ENCODE measurements at places on chromosomes 1 and 21.

GRCh38 chr1:8965121-8965820 is 19.6 kb downstream of the CA6 start:
- DNase-seq, result no peak

DNA sequence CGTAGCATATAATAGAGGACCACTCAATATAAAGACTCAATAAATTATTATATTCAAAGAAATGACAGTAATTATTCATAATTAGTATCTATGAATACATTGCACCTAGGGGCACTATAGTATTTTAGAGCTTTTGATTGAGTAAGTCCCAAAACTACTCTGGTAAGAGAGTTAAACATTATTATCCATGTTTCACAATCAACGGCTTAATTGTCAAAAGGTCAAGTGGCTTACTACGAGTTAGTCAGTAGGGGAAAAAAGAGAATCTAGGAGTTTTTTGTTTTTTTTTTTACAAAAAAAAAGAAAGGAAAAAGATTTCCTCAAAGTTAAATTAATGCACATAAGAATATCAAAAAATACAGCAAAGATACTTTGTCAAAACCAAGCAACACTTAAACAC is 20.4 kb upstream of the LAMC1 start:
- DNase-seq, result no peak

GRCh38 chr1:4960782-4961475 is 306.5 kb downstream of the AJAP1 start:
- no peak for DNase-seq

- peak; percentile 42 for DNase-seq
Observed at GRCh38 chr1:33348676-33349080, 27.8 kb upstream of the A3GALT2 start.

DNA sequence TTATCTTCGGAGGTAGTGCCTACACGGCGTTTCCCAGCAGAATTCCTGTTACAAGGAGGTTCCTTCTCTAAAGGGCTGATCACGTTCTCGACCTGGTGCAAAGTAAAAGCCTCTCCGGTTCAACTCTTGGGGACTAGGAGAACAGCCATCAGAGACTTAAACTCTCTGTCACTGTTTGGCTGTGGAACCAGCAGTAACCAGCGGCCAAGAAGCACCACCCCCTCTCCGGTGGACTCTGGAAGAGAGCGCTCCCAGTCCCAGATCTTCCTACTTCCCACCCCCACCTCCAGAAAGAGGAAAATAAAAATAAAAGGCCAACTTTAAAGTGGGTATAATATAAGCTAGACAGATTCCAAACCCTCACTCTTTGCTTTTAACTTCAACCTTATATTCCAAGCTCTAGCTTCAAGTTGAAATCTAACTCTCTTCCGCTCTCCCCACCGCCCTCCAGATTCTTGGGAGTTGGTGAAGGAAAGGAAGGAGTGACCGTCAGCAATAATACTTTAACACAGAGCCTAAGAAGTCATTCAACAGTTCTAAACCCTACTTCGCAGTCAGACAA is 2.9 kb downstream of the BRINP3 start:
- no peak for DNase-seq

DNA sequence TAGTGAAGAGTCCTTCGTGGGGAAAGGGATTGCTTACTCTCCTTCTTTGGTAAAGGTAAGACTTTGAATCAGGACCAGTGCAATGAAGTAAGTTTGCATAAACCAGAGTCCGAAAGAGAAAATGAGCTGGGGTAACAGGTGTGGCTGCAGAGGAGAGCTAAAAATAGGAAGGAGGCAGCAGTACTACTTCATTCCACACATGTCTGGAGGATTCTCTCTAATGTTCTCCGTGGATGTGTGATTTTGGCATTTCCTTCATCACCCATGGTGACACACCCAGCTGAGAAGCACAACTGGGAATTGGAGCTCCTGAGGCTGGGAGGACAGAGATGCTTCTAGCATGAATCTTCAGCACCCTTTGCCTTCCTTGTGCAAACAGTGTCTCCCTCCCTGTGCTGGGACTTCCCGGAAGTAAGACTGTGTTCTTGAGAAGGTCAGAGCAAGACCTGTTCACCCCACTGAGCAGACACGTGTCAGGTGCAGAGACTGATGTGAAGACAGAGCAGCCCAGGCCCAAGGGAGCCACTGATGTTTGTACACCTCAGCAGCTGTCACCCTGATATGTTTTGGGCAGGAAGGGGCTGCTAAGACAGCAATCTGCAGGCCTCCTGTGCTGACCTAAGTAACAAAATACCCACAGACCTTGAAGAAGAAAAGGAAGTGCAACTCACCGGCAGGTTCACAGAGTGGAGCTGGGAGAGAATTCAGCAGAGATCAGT is 13.3 kb downstream of the FCRL1 start:
- no peak for DNase-seq

GRCh38 chr1:25989440-25990234 is 8.2 kb downstream of the PAFAH2 start:
- no peak for DNase-seq

DNA sequence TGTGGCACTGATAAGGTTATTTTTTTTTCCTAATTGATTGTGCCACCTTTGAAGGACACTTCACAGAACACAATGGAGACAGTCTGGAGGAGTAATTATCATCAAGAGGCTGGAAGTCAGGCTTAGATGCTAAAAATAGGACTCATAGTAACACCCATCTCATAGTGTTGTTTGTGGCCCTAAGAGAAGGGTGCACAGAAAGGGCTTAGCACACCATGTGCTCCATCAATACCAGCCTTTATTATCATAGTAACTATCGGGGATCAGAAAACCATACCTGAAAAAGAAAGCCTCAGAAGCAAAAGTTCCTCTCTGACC is 11.9 kb downstream of the NIPAL3 start:
- no peak for DNase-seq

DNA sequence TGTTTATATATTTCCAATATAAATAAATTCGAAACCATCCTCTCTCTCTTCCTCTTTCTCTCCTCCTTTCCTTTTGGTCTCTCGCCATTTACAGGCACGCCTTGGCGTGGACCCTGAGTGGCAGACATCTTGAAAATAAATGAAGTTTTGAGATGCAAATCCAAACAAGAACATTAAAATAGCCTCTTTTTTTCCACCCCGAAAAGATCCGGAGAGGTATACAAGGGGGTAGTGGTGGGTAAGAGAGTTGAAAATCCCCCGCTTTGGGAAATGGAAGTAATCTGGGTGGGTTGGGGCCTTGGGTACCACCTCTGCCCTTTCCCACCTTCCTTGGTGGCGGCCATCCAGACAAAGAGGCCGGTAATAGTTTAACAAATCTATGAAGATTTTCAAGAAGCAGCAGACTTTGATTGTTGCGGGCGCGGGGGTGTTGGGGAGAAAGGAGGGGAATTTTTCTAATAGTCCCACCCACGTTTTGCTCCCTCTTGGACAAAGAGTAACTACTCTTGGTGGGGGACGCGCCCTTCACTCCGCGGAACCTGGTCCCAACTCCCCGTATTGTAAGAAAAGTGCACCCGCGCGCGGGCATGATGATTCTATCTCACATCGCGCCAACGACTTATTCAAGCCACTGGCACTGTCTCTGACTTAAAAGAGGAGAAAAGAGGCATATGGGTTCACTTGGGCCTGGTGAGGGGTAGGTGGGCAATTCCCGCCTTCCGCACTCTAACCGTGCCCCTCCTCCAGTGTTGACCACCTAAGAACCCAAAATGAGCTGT is 4.0 kb upstream of the FOXD3 start:
- no peak for DNase-seq

- no peak for DNase-seq
Observed at GRCh38 chr1:164504749-164505148, 54.2 kb upstream of the PBX1 start.

DNA sequence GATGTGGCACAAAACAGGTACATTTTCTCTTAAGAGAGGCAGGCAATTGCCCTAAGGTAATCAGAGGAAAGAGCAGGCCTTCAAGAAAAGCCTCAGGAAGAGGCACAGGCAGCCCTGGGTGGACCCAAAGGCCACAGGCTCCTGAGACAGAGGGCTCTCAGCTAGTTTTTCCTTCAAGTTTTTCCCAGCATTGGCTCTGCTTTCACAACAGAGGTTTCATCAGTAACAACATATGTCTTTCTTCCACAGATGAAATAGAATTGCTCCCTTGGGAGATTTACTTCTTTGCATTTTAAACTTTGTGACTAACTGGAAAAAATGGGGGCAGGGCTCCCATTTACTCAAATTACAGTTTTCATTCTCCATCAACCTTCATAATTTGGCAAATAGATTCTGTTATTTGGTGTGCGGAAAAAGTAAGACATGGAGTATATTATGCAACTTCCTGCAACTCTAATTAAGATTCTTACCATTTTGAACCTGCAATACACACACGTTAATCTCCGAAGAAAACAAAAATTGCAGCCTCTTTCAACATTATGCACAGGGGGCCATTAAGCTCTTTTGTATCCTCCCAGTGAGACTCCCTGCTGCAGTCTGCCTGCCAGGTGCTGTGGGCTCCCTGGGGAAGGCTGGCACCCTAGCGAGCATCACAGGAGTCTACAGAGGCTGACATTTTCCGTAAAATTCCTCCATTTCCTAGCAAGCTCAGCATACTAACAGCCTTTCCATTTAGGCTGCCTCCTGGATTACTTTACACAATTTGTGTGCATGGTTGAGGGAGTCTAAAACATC is 282.3 kb downstream of the USH2A start:
- DNase-seq, result no peak

DNA sequence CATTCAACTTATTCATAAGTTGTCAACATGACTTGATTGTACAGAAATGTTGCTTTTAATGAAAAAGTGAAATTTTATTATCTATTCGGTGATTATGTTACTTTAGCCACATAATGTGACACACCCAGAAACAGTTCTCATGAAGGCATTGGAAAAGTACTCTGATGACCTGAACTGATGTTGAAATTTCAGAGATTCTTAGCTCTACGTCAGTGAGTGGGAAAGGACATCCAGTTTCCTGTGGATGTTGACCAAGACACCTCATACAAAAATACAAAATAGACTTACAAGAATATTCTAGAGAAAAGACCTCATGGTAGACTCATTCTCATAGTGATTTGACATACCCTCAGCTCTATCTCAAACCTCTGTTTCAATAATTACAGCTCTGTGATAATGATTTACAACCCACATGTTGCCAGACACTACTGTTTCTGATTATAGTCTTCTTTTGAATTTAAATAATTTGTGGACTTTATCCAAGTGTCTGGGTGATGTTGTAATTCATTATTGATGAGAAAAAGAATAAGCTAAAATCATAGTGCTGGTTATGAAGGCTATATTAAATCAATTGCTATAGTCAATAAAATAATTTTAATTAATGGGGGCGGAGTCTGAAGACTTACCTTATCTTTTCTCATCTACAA is 37.3 kb downstream of the KCNK2 start:
- no peak for DNase-seq

- no peak for DNase-seq
Observed at GRCh38 chr1:164165466-164165865, 393.5 kb upstream of the PBX1 start.

- DNase-seq, result no peak
Observed at GRCh38 chr1:90413519-90413918, 303.6 kb downstream of the BARHL2 start.

- no peak for DNase-seq
Observed at GRCh38 chr1:208161656-208162375, 82.4 kb downstream of the PLXNA2 start.

GRCh38 chr21:41358193-41359166 is 3.3 kb upstream of the MX2 start:
- no peak for DNase-seq

GRCh38 chr1:229079016-229079595 is 191.8 kb upstream of the RAB4A start:
- no peak for DNase-seq
